ENCODE measurements at places on chromosomes 12 and 14.
A peak's percentile ranks its signal among the peaks of the same experiment; 100 is the strongest.

- DNase-seq: no peak
These were observed 485.2 kb downstream of the VRK1 start for GRCh38 chr14:97282210-97283004.

DNA sequence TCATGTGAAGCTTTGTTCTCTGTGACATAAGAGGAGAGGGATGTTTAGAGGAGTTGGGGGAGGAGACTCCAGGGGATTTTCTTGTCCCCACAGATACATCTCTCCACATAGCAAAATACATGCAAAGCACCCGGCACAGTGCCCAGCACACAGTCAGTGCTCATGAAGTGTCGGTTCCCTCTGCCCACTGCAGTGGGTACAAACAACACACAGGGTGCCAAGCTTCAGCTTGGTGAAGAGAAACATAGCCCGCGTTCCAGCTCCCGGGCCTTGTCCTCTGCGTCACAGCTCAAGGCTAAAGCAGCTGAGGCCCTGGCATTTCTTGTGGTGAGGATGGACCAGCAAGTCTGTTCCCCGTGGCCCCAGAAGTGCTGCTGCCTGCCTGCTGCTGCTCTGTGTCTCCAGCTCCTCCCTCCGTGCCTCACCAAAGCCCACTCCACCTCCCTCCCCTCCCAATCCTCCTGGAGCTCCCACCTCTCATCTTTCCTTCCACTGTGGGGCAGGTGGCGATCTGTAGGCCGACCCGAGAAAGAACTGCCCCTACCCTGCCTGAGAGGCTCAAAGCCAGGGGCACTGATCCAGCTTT lies 57.0 kb upstream of the FKBP4 start:
- no peak for DNase-seq

- no peak for DNase-seq
These were observed 281.1 kb downstream of the NRXN3 start for GRCh38 chr14:78451319-78451695.

- DNase-seq: no peak
These were observed 173.7 kb downstream of the SLC25A21 start for GRCh38 chr14:36998686-36999085.

DNA sequence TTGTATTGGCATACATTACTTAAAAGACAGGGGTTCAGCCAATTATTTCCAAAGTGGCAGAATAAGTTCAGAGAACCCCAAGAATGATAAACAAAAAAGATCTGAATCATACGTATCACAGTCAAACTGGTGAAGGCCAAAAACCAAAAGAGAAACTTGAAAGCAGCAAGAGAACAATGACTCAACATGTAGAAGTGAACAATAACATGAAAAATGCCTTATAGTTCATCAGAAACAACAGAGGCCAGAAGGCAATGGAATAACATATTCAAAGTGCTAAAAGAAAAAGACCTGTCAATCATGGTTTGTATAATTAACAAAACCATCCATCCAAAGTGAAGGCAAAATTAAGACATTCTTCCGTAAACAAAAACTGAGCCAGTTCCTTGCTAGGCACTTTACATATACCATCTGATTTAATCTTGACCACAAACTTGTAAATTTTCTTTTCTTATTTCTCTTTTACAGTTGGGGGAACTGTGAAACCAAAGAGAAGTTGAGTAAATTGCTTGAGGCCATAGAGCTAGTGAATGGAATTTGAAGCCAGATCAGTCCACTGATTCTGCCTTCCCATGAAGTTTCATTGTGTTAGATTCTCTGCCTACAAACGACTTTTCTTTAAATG lies 232.1 kb upstream of the SEL1L start:
- no peak for DNase-seq

- DNase-seq: no peak
These were observed 141.6 kb downstream of the GLT1D1 start for GRCh38 chr12:128994856-128995255.

DNA sequence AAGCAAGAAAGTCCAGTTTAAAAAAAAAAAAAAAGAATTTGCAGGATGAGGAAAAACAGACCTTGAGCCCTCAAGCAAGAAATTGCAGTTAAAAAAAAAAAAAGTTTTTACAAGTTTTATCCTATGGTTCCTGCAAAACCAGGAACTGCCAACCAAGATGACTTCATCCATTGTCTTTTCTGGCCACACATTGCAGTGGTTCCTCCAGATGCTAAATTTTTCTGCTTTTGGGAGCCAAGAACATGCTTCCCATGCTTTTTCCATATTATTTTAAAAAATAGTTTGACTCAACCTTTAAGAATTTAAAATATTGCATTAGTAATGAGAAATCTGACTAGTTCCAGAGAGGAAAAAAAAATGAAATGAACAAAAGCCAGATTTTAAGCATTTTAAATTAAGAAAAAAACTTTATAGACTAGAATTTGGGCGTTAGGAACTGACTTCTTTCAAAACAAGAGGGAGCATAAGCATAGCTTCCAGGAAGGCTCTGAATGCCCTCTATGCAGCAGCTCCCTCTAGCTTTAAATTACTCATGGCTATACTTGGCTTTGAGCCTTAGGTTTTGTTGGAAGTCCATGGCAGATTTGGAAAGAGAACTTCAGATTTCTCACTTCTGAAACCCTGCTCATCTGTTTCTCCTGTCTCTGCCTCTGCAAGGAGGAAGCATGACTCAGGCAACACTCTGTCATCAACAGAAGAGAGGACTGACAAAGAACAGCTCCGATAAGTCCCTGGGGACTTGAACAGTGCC lies 124.5 kb downstream of the GPR65 start:
- DNase-seq: no peak

GRCh38 chr12:9907769-9908168 lies 24.4 kb downstream of the CLEC2A start:
- DNase-seq: no peak

GRCh38 chr14:94376108-94376975 lies 12.1 kb downstream of the SERPINA1 start:
- no peak for DNase-seq

- DNase-seq: no peak
These were observed 70.5 kb downstream of the ITPK1 start for GRCh38 chr14:93045211-93045674.

DNA sequence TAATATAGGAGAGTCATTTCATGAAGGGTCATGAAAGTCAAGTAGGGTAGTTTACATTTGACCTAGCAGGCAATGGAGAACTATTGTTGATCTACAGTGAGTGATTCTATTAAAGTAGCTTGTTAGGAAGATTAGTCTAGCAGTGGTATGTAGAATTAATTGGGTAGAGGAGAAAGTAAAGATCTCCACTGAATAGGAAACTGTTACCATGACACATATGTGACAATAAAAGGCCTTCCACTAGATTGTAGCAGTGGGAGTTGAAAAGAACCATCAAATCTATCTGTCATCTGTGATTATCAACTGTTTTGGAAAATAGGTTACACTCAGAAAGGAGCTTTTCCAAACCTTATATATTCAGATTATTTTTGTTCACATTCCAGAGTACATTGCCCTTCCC lies 92.3 kb downstream of the SOX5 start:
- no peak for DNase-seq

GRCh38 chr12:93712200-93712599 lies 35.0 kb downstream of the CRADD start:
- no peak for DNase-seq

- DNase-seq: no peak
These were observed 2.1 kb downstream of the RPS29 start for GRCh38 chr14:49584058-49584457.

GRCh38 chr12:102957339-102958050 lies at the start of gene ASCL1:
Gene ASCL1, plus strand, starts transcription at chr12:102957674. Its CDS starts 571 bp downstream, at chr12:102958245.
- DNase-seq: peak; percentile 73

DNA sequence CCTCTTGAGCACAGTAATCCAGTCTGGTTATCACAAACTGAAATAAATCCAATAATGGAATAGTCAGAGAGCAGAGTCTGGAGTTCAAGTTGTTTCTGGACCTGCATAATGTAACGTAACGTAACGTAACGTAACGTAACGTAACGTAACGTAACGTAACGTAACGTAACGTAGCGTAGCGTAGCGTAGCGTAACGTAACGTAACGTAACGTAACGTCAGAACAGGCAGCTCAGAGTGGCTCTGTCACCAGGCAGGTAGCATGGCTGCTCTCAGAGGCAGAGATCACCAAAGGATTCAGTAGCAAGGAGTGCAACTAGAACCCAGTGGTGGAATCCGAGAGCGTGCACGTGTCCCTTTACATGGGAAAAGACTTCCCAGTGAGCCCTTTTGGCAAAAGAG lies 85.7 kb upstream of the USP44 start:
- DNase-seq: no peak

- DNase-seq: no peak
These were observed 85.5 kb downstream of the PLEKHG3 start for GRCh38 chr14:64789696-64790095.

GRCh38 chr12:9221483-9221882 lies 13.3 kb upstream of the PZP start:
- DNase-seq: no peak

DNA sequence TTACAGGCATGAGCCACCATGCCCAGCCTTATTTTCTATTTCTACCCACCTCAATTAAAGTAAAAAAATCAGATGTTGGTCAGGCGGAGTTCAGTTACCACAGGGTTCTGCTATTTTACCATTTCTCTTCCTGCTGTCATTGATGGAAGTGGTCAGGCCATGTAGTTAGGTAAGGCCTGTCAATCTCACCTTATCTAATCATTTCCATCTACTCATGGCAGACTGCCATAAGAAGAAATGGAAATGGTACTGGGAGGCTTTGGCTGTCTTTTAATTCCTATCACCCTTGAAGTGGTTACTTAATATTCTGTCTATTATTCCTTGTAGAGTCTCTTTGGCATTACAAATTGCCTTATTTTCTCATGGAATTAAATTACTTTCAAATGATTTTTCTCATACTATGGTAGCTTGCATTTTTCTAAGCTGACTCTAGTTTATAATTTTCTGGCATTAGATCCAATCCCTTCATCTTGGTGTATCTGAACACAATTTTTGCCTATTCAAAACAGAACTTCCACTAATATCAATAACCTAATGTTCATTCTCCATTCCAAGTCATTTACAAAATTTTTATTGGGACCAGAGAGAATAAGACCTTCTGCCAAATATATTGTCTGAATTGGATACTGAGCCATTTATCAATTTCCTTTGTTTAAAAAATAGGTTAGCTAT lies 198.7 kb downstream of the DACT1 start:
- DNase-seq: no peak
